ENCODE measurements at places on chromosomes 5 and 9.

- no peak for DNase-seq
These were observed 65.2 kb downstream of the IPO11 start for GRCh38 chr5:62477801-62478200.

DNA sequence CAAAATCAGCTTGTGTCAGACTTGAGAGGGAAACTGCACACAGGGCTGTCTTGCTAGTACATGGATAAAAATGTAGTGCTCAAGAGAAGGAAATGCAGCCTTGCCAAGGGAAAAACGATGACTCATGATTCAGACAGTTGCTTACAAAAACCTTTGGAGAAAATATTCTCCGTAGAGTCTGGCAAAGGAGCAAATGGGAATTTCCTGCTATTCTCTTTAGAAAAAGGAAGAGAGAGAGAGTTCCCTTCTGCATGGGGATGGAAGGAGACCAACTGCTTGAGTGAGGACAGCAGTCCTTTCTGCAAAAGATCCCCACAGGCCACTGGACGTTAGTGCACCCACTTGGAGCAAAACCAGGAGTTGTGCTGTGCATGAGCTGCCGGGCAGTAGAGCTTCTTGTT is 7.6 kb downstream of the IFNB1 start:
- DNase-seq: no peak

- DNase-seq: no peak
These were observed 242.3 kb downstream of the CAAP1 start for GRCh38 chr9:26650325-26650724.

- DNase-seq: no peak
These were observed 70.5 kb upstream of the BOD1 start for GRCh38 chr5:173686950-173687349.

GRCh38 chr5:171945476-171945875 is 61.0 kb downstream of the FBXW11 start:
- DNase-seq: no peak
